ENCODE measurements at places on chromosomes 3 and 15. TPM values are rescaled to one million over a fixed set of nuclear protein-coding genes. Genes with fewer than 3 reads are reported as not detected.

DNA sequence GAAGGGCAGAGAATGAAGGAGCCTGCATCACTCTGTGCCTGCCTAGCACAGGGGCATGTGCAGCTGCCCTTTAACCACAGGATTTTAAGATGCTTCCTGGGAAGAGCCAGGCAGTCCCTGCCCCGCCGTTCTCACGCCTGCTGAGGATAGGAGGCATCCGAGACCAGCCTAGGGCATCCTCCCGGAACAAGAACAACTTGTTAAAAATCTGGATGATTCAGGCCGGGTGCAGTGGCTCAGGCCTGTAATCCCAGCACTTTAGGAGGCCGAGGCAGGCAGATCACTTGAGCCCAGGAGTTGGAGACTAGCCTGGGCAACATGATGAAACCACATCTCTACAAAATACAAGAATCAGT, 15.2 kb downstream of the NRROS start:
- H3K27ac ChIP-seq, result no peak overlapping the region
- no peaks in the 10 kb centered on the region for H3K27me3 ChIP-seq
- H3K36me3 ChIP-seq, result no peaks in the 10 kb centered on the region
- no peak for DNase-seq
- H3K4me3 ChIP-seq, result no peak overlapping the region
- no peaks in the 10 kb centered on the region for H3K4me1 ChIP-seq

GABRB3 gene
- 23.2 TPM for total RNA-seq

DUOXA1 gene
- 1.4 TPM for total RNA-seq

SLC24A5 gene
- total RNA-seq, result not detected

GRCh38 chr3:114057011-114057347, 442 bp downstream of the QTRT2 start:
- no peaks in the 10 kb centered on the region for H3K27me3 ChIP-seq
- peak overlapping the region; percentile 94 for H3K4me3 ChIP-seq
- H3K36me3 ChIP-seq, result no peaks in the 10 kb centered on the region

CCDC39 gene
- 0.22 TPM for total RNA-seq

Measured in progenitor cell of endocrine pancreas (in vitro differentiated cells).